ENCODE measurements at places on chromosomes 11 and 22.

DNA sequence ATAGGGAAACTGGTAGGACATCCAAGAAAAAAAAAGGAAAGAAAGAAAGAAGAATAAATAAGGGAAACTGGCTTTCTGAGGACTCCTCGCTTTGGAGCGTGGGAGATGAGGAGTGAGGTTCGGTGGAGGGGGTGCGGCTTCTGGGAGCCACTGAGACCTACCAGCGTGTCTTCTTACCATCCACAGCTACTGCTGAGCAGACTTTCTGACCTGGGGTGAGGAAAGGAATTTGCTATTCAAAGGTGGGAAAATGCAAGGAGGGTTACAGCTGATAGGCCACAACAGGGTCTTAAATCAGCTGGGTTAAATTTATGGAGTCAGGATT is 488 bp upstream of the SELENOM start:
- no peak for DNase-seq

GRCh38 chr22:32477596-32477995 is 3.0 kb downstream of the FBXO7 start:
- DNase-seq, result no peak

- no peak for DNase-seq
Measured at GRCh38 chr22:27490080-27490479, 311.5 kb downstream of the MN1 start.

GRCh38 chr11:20310137-20310536 is 53.4 kb upstream of the HTATIP2 start:
- no peak for DNase-seq

DNA sequence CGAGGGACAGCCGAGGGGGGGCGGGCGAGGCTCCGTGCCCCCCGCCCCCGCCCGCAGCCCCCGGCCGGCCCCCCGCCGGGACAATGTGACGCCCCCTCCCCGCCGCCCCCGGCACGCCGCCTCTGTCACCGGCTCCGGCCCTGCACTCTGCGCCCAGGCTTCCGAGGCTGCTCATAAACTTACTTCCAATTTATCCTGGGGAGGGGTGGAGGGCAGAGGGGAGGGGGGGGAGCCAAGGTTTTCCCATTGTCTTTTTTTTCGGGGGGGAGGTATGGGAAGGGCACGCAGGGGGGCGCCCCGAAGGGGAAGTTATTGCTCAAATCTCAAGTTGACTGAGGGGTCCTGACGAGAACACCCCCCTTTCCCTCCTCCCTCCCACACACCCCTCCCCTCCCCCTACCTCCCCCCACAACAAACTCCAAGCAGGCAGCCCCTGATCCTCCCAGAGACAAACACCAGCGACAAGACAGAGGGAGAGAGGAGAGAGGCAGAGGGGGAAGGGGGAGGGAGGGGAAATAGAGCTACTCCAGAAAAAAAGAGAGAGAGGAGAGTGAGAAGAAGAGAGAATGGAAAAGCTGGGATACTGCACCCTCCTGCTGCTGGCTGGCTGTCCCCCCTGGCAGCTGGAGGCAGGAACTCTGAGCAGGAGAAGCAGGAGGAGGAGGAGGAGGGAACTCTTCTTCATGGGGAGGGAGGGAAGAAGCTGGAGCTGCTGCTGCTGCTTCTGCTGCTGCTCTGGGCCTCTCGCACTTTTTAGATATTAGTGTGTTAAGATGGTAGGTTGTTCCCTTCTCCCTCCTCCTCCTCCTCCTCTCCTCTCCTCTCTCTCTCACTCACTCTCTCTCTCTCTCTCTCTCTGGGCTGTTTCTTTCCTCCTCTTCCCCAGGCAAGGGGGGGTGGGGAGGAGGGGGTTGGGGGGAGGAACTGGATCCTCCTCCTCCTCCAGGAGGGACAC is 631 bp downstream of the PHF21A start:
- DNase-seq, result peak; percentile 45

- peak; percentile 47 for DNase-seq
Measured at GRCh38 chr11:66579017-66579606, 10.7 kb upstream of the CTSF start.

DNA sequence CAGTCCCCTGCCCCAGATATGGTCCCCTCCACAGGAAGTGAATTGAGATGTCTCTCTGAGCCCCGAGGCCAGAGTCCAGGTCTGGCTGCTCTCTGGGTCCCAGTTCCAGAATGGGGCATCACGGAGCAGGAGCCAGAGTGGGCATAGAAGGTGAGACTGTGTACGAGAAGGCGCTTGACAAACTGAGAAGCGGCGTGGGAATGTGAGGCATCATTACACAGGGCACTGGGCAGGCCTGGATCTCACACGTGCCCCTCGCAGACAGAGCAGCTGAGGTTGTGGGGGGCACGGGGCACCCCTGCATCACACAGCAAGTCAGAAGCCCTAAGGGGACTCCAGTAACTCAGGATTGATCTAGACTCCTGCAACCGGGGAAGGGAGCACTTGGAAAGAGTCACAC is 9.2 kb downstream of the STARD10 start:
- DNase-seq, result no peak

DNA sequence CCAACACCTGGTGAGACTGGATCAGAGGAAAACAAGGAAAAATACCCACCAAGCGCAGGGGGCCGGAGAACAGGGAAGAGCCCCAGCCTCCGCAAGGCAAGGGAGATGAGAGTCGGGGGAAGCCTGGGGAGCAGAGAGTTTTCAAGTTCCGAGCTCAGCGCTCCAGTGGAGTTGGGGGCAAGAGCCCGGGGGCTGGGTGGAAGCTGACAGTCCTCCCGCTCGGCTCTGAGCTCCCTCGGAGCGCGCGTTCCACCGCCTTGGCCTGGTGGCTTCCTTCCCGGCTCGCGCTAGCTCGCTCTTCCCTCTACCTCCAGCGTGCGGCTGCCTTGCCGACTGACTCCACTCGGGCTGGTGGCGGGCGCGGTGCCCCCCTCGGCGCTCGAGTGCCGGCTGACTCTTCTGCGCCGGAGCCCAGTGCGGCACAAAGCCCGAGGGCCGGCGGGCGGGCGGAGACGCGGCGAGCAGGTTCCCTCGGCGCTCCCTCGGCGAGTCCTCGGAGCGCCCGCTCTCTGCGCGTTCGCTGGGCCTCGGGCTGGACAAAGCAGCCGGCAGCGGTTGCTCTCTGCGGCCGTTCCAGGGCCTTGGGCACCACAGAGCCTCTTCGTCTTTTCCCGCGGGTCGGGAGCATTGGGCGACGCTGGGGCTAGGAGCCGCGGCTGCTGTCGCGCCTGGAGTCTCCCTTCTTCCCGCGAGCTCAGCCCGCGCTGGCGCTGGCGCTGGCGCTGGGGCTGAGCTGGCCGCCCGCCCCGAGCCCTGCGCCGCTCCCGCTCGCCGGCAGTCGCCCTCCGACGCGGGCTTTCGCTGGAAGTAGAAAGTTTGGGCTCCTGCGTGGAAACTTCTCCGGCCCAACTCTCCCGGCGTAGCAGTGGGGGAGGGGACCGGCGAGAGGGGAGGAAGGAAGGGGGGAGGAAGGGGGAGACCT is 1.0 kb downstream of the PAX6 start:
- no peak for DNase-seq

Data from HL-60 (cell line).